ENCODE measurements at places on chromosomes 5 and 9. TPM values are rescaled to one million over a fixed set of nuclear protein-coding genes. Genes with fewer than 3 reads are reported as not detected.

SLC35D2 gene
- total RNA-seq = 6.9 TPM

DNM1 gene
- 14.4 TPM for total RNA-seq

ZNF454 gene
- total RNA-seq = 1.1 TPM

PLAC8L1 gene
- total RNA-seq = not detected

ANXA6 gene
- total RNA-seq = 258 TPM

CSF1R gene
- total RNA-seq = 37.2 TPM

PGM5 gene
- 55.6 TPM for total RNA-seq

DDX4 gene
- not detected for total RNA-seq

FOXD4L3 gene
- total RNA-seq = not detected

GRCh38 chr9:24036459-24036858 lies 210.4 kb upstream of the ELAVL2 start:
- no peak overlapping the region for H3K4me3 ChIP-seq
- no peak for DNase-seq
- no peak overlapping the region for H3K27ac ChIP-seq
- H3K27me3 ChIP-seq = no peaks in the 10 kb centered on the region
- no peaks in the 10 kb centered on the region for H3K4me1 ChIP-seq

GRCh38 chr5:94747371-94747770 lies 128.9 kb downstream of the SLF1 start:
- peaks cover 4% of the 10 kb centered on the region for H3K27me3 ChIP-seq
- H3K27ac ChIP-seq = no peak overlapping the region
- no peaks in the 10 kb centered on the region for H3K4me1 ChIP-seq
- no peak overlapping the region for H3K4me3 ChIP-seq
- no peaks in the 10 kb centered on the region for H3K36me3 ChIP-seq
- DNase-seq = no peak

GRCh38 chr9:32574858-32575257 lies 1.9 kb upstream of the NDUFB6 start:
- no peak for DNase-seq
- H3K27me3 ChIP-seq = no peaks in the 10 kb centered on the region
- H3K4me3 ChIP-seq = no peak overlapping the region
- H3K4me1 ChIP-seq = peaks cover 26% of the 10 kb centered on the region

DNA sequence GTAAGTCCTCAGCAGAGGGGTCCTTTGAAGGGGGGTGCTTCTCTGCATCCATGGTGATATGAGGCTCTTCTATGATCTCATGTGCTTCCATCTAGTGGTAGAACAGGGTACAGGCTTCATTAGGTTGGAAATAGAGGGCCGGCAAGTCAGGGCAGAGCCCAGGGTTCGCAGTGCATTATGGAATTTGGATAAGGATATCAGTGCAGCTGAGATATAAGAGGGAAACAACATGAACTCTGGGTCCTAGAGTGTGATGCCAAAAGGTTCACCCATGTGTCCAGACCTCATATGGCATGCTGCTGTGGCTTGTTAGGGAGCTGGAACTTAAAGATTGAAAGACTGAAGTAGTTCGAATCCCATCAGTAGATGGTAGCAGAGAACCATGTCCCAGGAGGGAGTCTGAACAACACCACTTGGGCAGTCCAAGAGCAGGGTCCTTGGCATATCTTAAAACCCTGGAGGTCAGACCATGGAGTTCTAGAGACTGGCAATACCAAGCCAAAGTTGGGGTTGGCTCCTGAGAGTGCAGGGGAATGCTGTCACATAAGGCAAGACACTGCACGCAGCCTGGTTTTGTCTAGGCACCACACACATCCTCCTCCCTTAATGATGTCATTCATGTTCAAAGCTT lies 2.3 kb downstream of the FAM221B start:
- H3K36me3 ChIP-seq = no peaks in the 10 kb centered on the region
- peak overlapping the region; percentile 33 for H3K27ac ChIP-seq
- no peaks in the 10 kb centered on the region for H3K27me3 ChIP-seq

DNA sequence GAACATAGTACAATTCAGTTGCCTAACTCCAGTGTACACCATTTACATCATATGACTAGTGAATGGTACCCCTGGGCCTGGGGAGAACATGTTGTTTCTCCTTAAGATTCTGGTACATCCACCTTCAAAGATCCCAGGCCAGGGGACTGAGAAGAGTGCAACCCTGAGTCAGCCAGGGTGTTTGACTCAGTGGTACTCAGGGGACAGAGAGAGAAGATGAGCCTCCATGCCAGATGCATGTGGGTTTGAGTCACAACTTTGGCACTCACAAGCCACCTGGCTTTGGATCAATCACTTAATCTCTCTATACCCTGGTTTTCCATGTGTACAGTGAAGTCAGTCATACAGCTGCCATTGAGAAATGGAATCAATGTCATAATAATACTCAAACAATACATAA lies 53.7 kb downstream of the MAP1B start:
- DNase-seq = no peak
- no peaks in the 10 kb centered on the region for H3K36me3 ChIP-seq

DNA sequence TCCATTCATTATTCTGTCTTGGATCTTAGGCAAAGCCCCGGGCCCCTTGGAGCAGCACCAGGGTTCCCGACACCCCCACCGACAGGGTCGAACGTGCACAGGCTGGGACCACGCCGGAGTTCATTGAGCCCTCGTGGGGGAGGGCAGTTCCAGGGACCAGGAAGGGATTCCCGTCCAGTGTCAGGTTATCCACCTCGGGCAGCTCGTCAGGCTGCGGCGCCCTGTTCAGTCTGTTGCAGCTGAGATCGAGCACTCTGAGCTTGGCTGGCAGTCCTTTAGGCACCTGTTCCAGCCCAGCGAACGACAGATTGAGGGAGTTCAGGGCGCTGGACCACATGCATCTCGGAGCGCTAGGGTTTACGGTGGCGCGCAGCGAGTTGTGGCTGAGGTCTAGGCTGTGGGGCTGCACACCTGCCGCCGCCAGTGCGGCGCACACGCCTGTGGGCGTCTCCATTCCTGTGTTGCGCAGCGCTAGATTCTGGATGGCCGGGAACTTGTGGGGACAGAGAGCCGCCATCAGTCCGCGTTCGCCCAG lies 1.1 kb downstream of the CD14 start:
- peak overlapping the region; percentile 49 for H3K4me3 ChIP-seq
- H3K27ac ChIP-seq = peak overlapping the region; percentile 92
- DNase-seq = peak; percentile 56
- no peaks in the 10 kb centered on the region for H3K36me3 ChIP-seq

GRCh38 chr5:1005249-1005851 lies 3.3 kb upstream of the NKD2 start:
- peak; percentile 42 for DNase-seq
- H3K4me1 ChIP-seq = peaks cover 4% of the 10 kb centered on the region
- H3K36me3 ChIP-seq = no peaks in the 10 kb centered on the region
- peaks cover 26% of the 10 kb centered on the region for H3K27me3 ChIP-seq
- H3K27ac ChIP-seq = peak overlapping the region; percentile 62

- no peak for DNase-seq
- H3K4me1 ChIP-seq = no peaks in the 10 kb centered on the region
- H3K4me3 ChIP-seq = no peak overlapping the region
- H3K27ac ChIP-seq = no peak overlapping the region
Observed at GRCh38 chr9:72041775-72042194, 18.6 kb downstream of the C9orf57 start.

- H3K4me3 ChIP-seq = no peak overlapping the region
- peaks cover 27% of the 10 kb centered on the region for H3K4me1 ChIP-seq
- no peaks in the 10 kb centered on the region for H3K27me3 ChIP-seq
- H3K27ac ChIP-seq = peak overlapping the region; percentile 85
Observed at GRCh38 chr9:136255166-136255538, 9.5 kb upstream of the QSOX2 start.

GRCh38 chr5:94337617-94338016 lies 280.8 kb downstream of the KIAA0825 start:
- no peak for DNase-seq
- H3K4me1 ChIP-seq = no peaks in the 10 kb centered on the region
- no peak overlapping the region for H3K27ac ChIP-seq
- no peaks in the 10 kb centered on the region for H3K36me3 ChIP-seq

GRCh38 chr5:150178262-150178661 lies 11.6 kb upstream of the SLC6A7 start:
- H3K4me1 ChIP-seq = peaks cover 7% of the 10 kb centered on the region
- H3K36me3 ChIP-seq = no peaks in the 10 kb centered on the region
- H3K27ac ChIP-seq = no peak overlapping the region
- no peaks in the 10 kb centered on the region for H3K27me3 ChIP-seq
- no peak for DNase-seq
- H3K4me3 ChIP-seq = no peak overlapping the region

GRCh38 chr9:94772144-94772543 lies 45.6 kb downstream of the AOPEP start:
- no peaks in the 10 kb centered on the region for H3K27me3 ChIP-seq
- no peak overlapping the region for H3K4me3 ChIP-seq
- H3K27ac ChIP-seq = no peak overlapping the region
- no peaks in the 10 kb centered on the region for H3K4me1 ChIP-seq
- DNase-seq = no peak
